ENCODE measurements at places on chromosomes 11 and 22.
A peak's percentile ranks its signal among the peaks of the same experiment; 100 is the strongest.

- DNase-seq: no peak
These were observed 22.0 kb downstream of the COA4 start for GRCh38 chr11:73854680-73855079.

- DNase-seq: no peak
These were observed 60.2 kb upstream of the PDE3B start for GRCh38 chr11:14583252-14584034.

DNA sequence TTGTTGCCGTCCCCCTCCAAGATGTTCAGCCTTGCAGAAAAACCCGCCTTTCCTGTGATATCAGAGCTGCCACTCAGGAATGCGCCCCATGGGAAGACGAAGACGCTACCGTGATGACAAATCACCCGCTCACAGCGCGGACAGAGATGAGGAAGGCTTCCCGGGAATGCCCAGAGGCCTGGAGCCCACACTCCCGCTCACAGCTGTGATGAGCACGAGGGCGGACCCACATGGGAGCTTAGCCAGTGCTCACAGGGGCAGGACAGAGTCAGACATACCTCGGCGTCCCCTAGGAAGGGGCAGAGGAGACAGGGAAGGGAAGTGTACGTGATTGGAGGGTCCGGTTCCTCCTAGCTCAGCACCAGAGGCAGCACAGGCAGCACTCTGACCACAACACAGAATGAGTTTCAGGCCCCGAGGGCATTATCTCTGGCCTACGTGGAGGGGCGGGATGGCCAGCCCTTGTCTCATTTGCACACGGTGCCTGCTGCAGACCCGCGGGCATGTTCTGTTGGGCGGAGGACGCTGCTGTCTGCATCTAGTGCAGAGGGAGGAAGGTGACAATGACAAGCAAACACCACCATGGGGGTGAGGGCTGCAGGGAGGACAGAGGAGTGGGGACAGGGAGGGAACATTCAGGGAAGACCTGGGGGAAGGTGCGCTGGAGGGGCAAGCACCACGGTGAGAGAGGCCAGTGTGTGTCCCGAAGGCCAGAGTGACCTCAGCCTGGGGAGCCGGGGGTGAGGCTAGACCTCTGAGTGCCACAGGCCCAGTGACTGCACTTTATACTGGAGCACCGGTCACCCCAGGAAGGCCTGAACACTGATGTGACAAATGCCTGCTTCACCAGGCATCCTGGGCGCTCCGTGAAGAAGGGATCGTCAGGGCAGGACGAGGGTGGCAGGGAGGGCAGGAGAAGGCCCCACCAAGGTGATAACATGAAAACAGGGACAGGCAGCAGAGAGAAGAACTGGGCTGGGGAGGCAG lies 79.6 kb downstream of the CELSR1 start:
- DNase-seq: peak; percentile 99

GRCh38 chr11:4539603-4540219 lies 5.3 kb upstream of the OR52M1 start:
- DNase-seq: peak; percentile 64

- peak; percentile 78 for DNase-seq
These were observed 12.7 kb downstream of the C11orf91 start for GRCh38 chr11:33687733-33688479.

GRCh38 chr22:46748908-46749675 lies 11.0 kb upstream of the CERK start:
- peak; percentile 73 for DNase-seq

DNA sequence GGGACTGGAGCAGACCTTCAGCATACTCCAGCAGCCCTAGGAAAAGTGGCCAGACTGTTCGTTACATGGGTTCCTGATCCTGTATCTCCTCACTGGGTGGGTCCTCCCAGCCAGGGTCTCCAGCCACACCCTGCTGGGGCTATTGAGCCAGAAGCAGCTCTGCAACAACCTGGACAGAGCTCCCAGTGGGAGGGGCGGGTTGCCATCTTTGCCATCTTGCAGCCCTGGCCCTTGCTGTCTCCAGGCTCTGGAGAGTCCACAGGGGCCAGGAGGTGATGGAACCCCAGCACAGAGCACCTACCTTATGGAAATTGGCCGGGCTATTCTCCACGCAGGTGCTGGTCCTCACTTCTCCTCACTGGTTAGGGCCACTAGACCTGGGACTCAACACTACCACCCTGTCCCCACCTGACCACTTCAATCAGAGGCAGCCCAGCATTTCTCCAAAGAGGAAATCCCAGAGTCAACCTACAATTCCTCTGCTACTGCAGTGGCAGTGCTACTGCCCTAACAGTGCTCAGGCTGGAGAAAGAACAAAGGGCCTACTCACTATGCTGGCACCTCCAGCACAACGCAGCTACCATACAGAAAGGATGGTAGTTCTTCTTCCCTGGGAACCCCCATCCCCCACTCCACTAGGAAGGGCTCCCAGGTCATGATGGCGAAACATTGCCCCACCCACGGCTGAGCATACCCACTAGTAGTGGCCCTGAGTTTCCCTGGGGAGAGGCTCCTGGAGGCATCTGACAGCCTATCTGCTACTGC lies 290.2 kb upstream of the NCAM1 start:
- no peak for DNase-seq

DNA sequence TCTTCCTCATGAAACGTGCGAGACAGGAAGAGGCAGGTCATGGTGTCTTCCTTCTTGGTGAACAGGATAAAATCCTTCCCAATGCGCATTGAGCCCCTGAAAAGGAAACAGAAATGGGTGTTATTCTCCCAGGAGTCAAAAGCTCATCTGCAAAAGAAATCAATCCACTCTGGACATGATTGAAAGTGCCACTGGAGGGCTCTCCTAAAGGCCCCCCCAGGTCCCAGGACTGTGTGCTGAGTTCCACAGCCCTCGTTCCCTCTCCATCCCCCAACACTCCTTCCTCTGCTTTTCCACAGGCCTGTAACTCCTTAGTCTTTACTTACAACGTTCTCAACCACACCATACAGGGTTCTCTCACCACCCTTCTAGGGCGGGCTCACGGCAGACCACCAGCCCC lies 22.2 kb downstream of the MORC2 start:
- DNase-seq: no peak

DNA sequence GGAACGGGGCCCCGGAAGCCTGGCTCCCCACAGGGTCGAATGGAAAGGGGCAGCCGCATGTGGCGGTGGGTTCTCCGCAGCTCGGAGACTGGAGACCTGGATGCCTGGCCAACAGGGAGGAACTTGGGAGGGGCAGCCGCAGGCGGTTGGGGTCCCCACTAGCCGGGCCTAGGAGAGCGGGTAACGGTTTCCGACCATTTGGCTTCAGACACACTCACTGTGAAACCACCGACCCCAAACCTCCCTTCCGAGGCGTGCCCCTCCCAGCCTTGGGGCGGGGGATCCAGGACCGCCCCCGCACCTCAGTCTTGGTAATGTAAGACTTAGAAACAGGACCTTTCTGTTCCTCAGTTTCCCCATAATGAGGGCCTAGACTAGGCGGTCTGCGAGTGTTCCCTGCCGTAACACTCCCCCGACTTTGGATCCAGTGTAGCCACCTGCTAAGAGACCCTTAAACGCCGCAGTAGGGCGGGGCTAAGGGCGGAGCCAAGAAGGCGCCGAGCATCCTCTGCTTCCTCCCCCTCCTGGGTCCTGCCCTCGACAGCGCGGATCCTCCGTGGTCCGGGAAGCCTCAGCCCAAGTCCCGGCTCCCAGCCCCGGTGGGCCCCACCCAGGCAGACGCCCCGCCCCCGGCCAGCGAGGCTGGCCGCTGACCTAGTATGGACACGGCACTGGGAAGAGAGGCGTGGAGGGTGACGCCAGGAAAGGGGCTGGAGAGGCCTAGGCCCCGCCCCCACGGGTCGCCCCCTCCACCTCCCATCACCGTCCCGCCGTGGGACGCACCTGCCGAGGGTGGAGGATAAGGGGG lies 1.8 kb upstream of the RASGRP2 start:
- DNase-seq: peak; percentile 88

GRCh38 chr11:67648796-67649613 lies 1.5 kb downstream of the ACY3 start:
- peak; percentile 37 for DNase-seq

- DNase-seq: no peak
These were observed 18.5 kb downstream of the MMP13 start for GRCh38 chr11:102936864-102937509.

GRCh38 chr11:61080986-61081590 lies 21.2 kb upstream of the CD5 start:
- no peak for DNase-seq

- peak; percentile 40 for DNase-seq
These were observed 3929.2 kb upstream of the OR11H1 start for GRCh38 chr22:11598492-11599440.

- DNase-seq: no peak
These were observed 198.5 kb upstream of the SORL1-AS1 start for GRCh38 chr11:121651257-121651605.

DNA sequence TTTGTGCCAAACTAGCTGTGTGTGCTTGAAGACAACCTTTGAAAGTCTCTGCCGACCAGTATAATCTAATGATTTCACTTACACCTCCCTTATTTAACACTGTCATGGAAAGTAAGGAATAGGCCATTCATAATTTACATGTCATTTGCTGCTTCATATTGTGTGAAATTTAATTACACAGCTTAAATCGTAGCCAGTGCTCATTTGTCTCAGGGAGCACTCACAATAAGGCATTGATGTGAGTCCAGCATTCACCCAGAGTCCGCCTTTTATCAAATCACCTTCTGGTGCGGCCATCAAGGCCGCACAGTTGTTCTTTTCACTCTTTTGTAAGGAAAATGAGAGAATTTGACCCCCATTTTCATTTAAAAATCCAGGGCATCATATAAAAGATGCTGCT lies 46.9 kb downstream of the PAX6 start:
- DNase-seq: no peak

DNA sequence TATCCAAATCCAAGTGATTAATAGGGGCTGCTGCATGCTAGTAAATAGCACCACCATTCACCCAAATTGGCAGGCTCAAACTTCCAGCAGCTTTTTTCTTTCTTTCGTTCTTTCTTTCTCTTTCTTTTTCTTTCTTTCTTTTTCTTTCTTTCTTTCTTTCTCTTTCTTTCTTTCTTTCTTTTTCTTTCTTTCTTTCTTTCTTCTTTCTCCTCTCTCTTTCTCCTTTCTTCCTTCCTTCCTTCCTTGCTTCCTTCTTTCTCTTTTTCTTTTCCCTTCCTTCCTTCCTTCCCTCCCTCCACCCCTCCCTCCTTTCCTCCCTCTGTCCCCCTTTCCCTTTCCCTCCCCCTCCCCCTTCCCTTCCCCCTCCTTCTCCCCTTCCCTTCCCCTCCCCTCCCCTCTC lies 81.5 kb downstream of the PDE3B start:
- DNase-seq: no peak

DNA sequence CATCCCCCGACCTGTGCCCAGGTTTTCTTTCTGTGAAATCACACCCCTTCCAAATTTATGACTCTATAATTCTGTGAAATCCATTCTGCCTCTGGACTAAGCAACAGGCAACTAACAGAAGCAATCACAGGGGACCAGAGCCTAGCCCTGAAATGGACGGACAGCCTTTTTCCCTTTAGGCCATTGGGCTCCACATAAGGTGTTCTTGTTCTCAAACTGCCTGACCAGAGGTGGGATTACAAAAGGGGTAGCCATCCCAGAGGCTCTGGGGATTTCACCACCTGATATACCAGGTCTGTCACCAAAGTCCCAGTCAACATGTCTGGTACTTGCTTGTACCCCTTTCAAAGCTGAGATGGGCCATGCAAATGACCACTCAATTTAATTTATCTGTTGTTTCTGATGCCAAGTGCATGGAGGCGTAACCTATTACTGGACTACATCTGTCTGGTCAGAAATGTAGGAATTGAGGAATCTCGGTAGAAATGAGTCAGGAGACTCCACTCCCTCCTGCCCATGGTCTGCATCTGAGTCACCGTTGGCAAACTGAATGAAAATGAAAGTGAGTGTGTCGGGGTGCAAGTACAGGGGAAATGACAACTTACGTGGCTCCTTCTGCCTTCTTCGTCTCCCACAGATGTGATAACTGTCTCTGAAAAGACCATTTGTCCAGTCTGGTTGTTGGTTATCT lies 10.2 kb downstream of the DKK3 start:
- DNase-seq: peak; percentile 49

GRCh38 chr11:102497061-102497460 lies 33.5 kb downstream of the MMP7 start:
- DNase-seq: no peak
